ENCODE measurements at places on chromosomes 7 and 10.

DNA sequence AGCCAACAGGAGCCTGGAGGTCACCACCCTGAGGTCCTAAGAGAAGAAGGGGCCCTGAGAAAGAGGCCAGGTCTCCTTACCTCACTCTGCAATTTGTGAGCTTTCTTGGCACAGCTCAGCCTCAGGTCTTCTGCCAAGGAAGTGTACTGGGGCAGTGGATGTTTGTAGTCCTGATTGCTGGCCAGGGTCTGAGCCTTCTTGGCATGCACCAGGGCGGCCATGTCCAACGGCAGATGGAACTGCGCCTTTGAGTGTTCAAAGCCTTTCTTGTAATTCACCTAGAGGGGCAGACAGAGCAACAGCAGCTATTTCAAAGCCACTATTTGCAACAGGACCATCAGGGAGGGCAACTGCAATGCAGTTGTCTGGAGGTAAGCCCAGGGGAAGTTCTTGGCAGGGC, 51.7 kb downstream of the NRAP start:
- DNase-seq, result no peak

DNA sequence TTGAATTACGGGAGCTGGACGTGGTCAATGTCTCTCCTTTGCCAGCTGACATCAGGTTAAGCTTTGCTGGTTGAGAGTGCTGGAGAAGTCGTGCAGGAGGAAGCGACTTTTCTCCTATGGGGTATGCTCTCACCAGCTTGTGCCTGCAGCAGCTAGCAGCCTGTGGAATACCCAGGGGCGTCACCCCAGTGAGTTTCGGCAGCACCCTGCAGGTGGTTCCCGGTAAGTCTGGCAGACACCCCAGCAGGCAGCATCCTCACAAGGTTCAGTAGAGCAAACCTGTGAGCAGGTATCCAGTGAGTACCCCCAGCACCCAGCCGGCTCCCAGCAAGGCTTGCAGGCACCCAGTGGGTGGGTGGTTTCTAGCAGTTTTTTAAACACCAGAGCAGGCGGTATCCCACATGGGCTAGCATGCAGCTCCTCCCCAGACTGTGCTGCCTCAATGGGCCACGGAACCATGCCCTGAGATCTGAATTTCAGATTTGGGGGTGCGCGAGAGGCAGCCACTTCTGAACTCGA, 74.8 kb upstream of the SVIL start:
- DNase-seq, result no peak

DNA sequence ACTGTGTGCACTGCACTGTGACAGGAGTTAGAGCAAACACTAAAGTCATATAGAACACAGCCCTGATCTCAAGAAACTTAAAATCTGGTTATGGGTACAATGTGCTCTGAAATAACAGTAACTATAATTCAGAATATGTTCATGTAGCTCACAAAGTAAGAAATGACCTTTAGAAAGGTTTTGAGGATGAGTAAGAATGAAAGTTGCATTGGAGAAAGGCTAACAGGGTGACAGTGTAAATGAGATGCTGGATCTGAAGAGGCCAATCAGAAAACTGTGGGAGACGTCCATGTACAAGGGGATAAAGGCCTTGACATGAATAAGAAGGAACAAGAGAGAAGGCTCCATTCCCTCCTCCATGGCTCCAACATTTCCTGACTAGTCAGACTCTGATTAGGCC, 124.7 kb downstream of the GRM3 start:
- DNase-seq, result no peak

DNA sequence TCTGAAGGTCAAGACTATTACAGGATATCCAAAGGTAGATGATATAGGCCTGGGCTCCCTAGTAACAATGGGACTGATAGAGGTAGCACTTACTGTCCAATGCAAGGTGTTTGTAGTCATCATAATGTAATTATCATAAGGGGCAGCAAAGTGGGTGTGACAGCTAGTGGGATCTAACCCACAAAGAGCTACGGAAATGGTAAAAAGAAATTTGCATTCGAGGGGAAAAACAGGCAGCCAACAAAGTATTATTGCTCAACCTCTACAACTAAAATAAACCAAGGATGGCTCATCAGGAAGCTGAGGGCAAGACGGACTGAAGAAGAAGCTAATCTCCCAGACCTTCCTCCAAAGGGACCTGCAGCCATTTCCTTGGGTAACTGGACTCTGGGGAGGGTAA, 211.0 kb downstream of the WDR11 start:
- DNase-seq, result no peak

- DNase-seq, result no peak
Measured at GRCh38 chr10:15436696-15437095, 65.6 kb upstream of the FAM171A1 start.

GRCh38 chr7:256461-256940, 33.5 kb upstream of the FOXL3 start:
- DNase-seq, result no peak

Data from stimulated activated effector memory CD8-positive, alpha-beta T cell treated with anti-CD3 and anti-CD28 coated beads, Interleukin-12 subunit alpha, Interleukin-12 subunit beta, amount 100 ng/mL, for 72 hours (primary cell).